Activated naive CD4-positive, alpha-beta T cell treated with anti-CD3 and anti-CD28 coated beads, Interleukin-2, amount 10 ng/mL, durations not matched to agents 7 days and 5 days (primary cell): ENCODE measurements at places on chromosomes 16 and 17.

DNA sequence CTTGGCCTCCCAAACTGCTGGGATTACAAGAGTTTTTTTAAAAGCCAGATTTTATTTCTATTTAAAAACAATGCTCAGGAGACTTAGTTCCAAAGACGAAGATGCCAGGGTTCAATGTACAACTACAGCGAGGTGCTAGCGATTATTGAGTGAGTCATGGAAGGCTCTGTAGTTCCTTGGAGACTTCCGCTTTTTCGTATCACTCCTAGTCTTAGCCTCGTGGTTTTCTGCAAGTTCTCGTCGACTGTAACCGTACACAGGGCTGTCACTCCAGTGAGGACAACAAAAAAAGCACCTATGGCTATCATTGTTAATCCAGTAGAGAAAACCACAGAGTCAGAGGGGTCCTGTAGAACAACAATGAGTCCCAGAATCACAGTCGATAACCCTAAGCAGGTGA, 22.7 kb upstream of the ZC3H7A start:
- DNase-seq: no peak

- DNase-seq: no peak
Measured at GRCh38 chr16:70434484-70435260, 4.2 kb downstream of the ST3GAL2 start.

DNA sequence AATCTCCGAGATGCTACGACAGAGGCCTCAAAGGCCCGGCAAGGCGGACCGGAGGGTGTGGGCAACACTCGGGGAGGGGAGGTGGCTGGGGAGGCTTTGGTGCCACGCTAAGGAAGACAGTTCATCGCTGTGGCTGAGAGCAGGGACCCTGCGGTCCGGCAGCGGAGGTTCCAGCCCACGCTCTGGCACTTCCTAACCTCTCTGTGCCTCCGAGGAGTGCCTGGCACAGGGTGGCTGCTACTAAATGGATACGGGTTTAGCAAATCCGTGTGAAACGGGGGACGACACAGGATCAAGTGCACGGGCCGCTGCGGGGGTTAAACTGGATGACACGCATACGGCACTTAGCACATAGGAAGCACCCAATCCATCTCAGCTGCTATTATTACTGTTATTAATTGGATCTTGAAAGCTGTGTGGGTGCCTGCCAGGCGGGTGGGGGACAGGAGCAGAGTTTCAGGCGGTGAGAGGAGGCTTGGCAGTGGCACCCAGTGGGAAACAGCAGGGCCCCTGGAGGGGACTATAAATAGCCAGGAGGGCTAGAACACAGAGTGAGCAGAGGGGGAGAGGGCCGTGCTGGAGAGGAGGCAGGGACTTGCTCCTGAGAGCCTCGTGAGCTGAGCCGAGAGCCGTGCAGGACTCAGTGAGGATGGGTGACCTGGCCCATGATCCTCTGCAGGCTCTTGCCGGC, 45.0 kb downstream of the ABR start:
- DNase-seq: no peak

DNA sequence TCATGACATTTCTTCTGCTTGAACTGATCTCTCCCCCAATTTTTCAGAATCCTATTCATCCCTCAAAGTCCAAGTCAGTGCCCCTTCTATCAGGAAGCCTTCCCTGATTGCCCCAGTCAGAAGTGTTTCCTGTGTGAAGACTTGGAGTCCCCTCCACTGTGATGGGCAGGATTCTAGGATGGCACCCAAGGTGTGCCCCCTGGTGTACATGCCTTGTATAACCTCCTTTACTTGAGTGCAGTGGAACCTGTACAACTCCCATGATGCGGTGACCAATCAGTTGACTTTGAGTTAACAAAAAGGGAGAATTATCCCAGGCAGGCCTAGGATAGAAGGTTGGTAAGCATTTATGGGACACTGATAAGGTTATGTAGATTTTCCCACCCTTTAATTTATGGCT, 23.4 kb downstream of the MYH13 start:
- DNase-seq: no peak

DNA sequence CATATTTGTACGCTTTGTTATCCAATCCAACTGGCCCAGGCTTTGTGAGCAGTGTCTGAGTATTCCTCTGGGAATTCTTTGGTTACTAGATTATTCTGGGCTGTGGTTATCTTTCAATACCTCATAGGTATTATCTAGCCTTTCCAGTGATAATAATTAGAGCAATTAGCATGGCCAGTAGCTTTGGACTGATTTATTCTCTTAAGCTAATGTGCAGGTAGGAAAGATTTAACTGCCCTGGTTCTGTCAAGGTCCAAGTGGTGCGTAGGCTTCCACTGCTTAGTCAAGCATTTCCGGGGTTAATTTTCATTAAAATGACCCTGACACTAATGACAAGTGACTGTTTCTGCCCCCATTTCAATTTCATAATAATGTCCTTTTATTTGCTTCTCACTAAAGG, 54.2 kb upstream of the PMFBP1 start:
- DNase-seq: no peak

GRCh38 chr17:65712383-65713267, 151.2 kb upstream of the AXIN2 start:
- no peak for DNase-seq

- DNase-seq: no peak
Measured at GRCh38 chr16:4940719-4941118, 3.8 kb upstream of the PPL start.

DNA sequence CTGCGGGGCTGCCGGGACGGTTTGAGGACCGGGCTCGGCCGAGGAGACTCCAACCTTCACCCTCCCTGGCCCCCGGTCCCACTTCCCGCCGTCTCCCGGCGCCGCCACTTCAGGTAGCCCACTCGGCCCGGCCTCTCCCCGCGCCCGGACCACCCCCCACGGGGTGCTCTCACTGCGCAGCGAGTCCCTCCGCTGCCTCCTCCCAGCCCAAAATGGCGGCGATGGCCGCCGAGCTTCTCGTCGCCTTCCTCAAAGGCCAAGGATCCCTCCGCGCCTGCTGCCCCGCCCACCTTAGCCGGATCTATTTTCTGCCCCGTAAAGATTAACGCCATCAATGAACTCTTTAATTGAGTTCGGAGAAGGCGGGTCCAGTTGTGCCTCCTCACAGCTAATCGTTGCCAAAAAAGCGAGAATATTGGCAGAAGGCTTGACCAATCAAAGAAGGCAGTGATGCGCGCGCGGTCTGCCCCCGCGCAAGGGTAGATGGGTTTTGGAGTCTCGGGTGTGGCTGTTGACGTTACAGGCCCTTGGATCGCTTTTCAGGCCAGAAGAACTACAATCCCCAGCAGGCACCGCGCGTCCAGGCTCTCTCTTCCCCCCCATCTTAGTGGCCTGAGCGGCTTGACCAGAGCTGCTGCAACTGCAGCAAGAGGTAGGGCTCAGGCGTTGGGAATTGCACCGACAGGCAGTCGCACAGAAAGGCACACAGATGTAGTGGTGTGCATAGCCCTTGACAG, at the start of gene HEXIM2:
Gene HEXIM2, plus strand, starts transcription at position 588 of the 737 bp plus-strand sequence. CDS start 919 bp downstream, outside the sequence.
- peak; percentile 98 for DNase-seq
